NCI-H1105 treated with DMSO at 0.1 percent for 48 hours (cell line): ENCODE measurements at places on chromosomes 2 and 18.
A peak's percentile ranks its signal among the peaks of the same experiment; 100 is the strongest.

DNA sequence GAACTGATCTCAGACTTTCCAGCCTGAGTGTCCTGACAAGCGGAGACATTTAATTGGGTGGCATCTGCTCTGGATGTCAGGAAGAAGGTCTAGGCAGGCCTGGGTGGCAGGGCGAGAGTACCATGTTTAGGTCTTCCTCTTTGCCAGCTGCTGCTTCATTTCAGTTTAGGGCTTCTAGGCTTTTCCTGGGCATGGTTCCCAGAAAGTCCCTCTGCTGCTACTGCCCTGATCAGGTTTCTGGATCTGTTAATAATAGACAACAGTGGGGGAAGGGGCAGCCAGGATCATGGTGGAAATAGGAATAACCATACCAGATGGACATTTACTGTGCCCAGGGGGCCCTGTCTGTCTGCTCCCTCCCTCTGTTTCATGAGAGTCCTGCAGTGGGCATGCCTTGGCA lies 2.3 kb upstream of the PLCD4 start:
- peak; percentile 21 for DNase-seq

- no peak for DNase-seq
These were observed 226.1 kb upstream of the SH3BP4 start for GRCh38 chr2:234725528-234726264.

DNA sequence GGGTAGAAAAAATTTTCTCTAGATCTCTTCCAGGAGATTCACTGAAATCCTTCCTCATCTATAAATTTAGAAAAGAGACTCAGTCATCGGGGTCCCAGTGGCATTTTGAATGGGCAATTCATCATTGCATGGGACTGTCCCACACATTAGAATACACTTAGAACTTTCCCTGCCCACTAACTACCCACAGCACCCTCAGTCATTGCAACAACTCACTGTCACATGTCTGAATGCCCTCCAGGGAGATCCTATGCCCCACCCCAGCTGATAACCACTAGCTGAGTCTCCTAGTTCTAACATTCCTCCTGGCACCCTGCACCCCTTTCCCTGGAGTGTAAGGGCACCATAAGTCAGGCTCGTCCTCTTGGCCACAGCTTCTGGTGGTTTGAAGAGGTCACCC lies 89.6 kb downstream of the INSIG2 start:
- DNase-seq: no peak

DNA sequence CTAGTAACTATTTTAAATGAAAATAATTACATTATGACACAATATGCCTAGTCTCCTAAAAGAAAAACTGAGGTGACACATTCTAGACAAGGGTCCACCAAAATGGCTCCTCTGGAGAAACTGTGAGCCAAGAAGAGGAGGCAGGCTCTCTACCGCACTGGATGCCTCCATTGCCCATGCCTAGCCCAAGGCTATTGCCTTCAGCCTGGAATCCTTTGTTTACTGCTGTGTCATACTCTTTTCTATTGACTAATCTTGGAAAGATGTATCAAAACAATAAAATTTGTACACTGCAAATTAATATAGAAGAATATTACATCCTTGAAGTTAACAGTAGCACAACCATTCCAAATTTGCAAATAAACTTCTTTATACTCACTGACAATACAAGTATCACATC lies 167.1 kb downstream of the RAB3GAP1 start:
- DNase-seq: no peak

GRCh38 chr18:36326771-36327170 lies 29.3 kb downstream of the FHOD3 start:
- no peak for DNase-seq

- DNase-seq: no peak
These were observed 143.5 kb downstream of the ACKR3 start for GRCh38 chr2:236712961-236713673.

DNA sequence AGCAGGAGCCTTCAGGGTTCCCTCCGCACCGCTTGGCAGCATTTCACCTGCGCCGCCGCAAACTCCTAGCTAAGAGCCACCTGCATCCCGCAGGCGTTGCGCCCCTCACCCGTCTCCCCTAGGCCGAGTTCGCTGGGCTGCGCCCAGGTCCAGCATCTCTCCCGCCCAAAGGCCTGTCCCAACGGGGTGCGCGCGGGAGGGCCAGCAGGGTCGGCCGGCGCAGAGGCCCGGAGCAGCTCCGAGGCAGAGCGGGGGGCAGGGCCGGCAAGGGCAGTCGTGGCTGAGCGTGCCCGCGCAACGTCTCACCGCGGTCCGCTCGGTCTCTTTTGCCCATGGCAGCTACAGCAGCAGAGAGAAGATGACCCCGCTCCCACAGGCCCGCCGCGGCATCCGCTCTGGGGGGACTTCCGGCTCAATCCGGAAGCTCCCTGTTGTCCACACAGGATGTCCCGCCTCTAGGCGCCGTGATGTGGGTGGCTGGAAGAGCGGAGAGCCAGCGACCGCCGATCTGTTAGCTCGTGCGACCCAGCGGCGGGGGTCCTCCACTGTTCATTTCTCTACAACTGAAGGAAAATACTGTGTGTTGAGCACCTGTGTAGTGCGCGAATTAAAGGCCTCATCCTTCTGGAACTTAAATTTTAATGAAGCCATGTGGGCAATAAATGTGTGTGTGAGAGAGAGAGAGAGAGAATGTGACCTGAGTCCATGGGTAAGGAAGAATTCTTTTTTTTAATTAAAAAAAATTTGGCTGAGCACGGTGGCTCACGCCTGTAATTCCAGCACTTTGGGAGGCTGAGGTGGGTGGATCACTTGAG lies at the start of gene ERCC3:
Gene ERCC3, minus strand, starts transcription at position 397 of the 815 bp plus-strand sequence. Its CDS starts 63 bp downstream, at position 334.
- DNase-seq: peak; percentile 80

DNA sequence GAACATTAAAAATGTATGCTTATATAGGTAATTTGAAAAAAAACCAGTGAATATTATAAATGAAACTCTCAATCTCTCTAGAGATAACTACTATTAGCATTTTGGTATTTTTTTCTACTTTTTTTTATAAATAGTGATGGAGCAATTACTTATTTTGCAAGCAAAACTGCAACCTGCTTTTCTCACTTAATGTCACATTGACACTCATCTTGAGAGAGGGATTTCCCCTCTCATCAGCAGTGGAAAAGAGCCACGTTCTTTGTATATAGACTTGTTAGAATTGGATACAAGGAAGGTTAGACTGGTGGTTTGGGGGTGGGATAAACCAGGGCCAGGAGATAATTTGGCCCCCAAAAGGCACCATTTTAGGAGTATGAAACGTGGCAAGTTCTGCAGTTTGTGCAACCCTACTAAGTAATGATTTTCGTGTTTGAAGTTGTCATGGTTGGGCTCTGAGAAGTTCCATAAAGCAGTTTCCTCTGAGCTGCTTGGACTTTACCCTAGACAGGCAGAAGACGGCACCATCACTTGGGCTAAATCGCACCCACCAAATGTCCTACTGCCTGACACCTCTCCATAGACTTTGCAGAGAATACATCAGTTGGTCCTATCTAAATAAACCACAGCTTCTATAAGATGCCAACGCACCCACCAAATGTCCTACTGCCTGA lies 194.0 kb downstream of the ACTR3 start:
- no peak for DNase-seq

GRCh38 chr2:26738481-26738880 lies 25.6 kb upstream of the SLC35F6 start:
- no peak for DNase-seq

DNA sequence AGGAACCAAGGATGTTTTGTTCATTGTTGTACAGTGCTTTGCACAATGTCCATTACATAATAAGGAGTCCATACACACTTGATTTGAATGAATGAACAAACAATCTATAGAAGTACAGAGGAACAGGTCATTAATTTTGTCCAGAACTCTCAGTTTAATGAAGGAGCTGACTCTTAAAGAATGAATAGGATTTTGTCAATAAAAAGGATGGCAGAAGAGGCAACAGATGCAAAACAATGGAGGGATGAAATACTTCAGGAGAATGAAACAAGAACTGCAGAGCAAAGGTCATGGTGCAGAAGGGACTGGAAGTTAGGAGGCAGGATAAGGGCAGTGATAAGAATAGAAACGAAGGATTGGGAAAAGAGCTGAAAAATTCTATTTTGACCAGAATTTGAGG lies 28.7 kb upstream of the COL5A2 start:
- no peak for DNase-seq

DNA sequence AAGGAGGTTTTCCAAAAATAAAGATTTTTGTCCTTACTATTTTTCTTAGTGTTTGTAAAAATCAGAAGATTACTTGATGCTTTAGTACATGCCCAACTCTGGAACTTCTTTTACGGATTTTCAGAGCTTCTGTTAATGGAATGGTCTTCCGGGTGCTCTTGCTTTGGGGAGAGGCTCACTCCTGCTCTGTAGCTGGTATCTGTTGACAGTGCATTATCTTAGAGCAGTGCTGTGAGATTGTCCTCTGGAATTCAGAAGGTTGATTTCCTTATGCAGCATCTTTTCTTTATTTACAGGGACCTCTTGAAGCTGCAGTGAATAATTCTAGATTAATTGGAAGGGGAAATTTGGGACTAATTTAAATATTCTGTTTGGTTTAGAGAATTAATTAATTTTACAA lies 4.6 kb downstream of the MAPRE2 start:
- DNase-seq: no peak

DNA sequence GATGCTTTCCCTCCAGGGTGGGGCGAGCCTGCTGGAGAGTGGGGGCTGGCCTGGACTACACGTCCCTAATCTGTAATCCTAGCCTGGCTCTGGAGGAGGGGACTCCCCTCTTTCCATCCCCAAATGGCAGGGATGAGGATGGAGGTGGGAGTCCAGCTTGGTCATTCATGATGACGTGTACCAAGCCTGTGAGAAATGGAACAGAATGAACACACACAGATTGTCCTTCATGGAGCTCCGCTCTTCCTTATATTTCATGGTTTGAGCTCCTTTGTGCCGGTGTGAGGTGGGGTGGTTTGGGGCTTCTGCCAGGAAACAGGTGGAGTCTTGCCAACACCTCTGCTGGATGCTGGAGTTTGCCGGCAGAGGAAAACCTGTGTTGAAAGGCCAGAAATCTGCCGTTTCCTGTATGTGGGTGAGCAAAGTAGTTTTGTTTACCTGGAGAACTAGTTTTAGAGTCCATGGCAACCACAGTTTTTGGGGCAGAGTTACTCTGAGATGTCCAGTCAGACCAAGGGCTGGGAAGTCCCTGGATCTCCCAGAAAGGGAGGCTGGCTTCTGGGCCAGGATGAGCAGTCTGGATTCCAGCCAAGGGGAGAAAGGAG lies 417.6 kb upstream of the MEX3C start:
- peak; percentile 80 for DNase-seq

DNA sequence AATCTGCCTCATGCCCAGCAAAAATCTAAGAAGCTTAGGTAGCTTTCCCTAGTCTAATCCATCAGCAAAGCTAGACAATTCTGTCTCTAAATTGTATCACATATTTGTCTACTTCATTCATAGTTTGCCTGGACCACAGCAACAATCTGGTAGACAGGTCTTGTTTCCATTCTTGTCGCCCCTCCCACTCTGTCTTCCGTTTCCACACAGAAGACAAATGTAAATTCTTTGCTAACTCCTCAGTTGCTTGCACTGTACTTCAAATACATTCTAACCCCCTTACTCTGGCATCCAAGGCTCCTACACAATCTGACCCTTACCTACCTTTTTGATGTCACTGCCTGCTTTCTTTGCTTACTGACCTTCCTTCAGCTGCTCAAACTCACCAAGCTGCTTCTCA lies 40.1 kb downstream of the THUMPD2 start:
- no peak for DNase-seq

DNA sequence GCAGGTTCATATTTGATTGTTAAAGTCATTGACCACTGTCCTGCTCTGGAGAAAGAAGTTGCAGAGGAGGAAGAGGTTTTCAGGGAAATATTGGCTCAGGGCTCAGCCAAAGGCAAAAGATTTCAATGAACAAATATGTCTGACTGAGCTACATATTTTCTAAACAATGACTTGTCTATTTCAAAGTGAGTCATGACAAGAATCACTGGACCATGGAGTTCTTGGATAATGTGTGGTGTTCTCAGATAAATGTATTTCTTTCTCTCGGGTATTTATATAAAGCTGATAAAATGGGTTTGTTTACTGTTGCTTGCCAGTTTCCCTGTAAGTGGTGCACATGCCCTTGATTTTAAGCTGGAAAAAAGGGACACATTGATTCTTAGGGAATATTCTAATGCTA lies 34.3 kb upstream of the RMP24 start:
- DNase-seq: no peak

DNA sequence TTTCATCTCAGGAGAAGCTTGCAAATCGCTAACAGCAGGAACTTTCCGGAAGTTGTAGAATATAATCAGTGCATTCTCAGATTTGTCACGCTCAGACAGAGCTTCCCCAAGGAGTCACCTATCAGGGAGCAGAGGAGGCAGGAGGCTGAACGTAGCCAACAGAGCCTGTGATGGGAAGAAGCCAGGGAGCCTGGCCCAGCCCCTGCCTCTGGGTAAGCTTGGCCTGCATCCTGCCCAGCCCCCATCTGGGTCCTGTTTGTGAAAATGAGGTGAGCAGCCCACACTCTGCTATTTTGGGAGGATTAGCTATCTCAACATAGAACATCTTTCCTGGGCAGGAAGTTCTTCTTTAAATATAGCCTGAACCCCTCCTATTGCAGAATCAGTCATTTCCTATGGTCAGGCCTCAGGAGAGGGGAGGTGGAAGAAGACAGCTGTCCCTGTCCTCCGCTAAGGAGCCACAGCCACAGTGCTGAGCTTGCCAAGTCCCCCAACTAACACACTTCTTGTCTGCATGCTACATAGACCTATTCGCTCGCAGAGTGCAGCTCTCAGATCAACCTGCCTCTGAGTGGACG lies 19.2 kb upstream of the PKDCC start:
- DNase-seq: no peak
